ENCODE measurements at places on chromosomes 1 and 21.

GRCh38 chr1:31373056-31373896, at the start of gene FABP3:
Gene FABP3 (minus strand): TSS chr1:31373076. CDS start chr1:31373014, 62 bp downstream.
- DNase-seq = peak; percentile 78

DNA sequence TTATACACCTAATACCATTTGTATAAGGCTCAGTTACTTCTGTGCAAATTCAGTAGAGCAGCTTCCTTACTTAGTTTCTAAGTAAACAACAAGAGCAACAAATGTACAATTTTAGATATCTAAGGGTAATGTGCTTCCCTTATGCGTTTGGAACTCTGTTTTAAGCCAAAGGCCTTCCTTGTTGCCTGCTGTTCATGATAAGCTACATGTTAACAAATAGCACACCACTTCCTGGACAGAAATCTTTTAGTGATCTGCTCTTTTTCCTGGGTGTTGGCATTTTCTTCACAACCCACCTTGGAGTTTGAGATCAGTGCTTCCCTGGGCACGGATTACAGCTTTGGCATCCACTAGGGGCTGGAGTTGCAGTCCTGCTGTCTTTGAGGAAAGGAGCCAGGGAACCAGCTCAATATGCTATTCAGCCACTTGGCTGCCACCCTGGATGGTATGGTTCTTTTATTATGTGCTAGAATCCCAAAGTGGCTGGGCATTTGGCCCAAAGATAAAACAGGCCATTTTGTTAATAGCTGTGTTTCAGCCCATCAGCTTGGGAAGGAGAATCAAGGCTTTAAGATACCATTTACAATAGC, 55.6 kb upstream of the ADAR start:
- DNase-seq = no peak

DNA sequence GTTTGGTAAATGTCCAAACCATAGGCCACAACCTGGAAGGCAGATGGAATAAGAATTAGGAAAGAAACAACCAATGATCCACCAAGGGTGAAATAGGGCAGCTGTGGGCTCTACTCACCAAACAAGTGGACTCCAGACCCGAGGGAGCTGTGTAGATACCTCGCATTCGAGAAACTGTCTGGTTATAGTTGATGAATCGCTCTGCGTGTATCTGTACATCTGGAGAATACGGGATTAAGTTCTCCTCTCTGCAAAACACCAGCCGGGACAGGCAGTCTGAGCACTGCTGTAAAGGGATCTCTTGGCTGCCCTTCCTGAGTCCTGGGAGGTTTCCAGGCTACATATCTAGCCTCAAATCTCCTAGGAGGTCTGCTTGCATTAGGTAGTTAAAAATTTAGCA, 9.4 kb upstream of the UBR4 start:
- DNase-seq = no peak

DNA sequence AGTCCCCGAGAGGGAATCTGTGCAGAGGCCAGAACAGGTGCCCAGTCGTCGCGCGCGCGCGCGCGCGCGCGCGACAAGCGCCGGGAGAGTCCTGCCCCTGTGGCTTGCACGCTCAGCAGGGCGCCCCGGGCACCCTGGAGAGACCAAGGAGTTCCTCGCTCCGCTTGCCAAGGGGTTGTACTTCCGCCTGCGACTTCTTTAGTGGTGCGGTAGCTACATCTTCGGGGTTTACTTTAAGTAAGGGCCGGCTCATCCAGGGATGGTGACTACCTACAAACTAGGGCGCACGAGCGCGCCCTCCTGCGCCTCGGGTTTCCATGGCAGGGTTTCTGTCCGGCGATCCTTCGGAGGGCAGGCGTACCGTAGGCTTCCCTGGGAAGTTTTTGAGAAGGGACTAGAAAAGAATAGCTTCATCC, 1.4 kb downstream of the LHX4 start:
- DNase-seq = peak; percentile 49

- DNase-seq = no peak
Measured at GRCh38 chr1:66563094-66563800, 29.3 kb downstream of the SGIP1 start.

- no peak for DNase-seq
Measured at GRCh38 chr1:83796409-83796808, 202.5 kb downstream of the TTLL7 start.

GRCh38 chr1:17007121-17007520, 4.6 kb downstream of the ATP13A2 start:
- no peak for DNase-seq

- DNase-seq = peak; percentile 51
Measured at GRCh38 chr1:11320153-11320936, 47.3 kb downstream of the UBIAD1 start.

GRCh38 chr1:99538618-99538956, 107.3 kb upstream of the PALMD start:
- no peak for DNase-seq

GRCh38 chr1:97372531-97372930, 548.3 kb downstream of the DPYD start:
- DNase-seq = no peak

DNA sequence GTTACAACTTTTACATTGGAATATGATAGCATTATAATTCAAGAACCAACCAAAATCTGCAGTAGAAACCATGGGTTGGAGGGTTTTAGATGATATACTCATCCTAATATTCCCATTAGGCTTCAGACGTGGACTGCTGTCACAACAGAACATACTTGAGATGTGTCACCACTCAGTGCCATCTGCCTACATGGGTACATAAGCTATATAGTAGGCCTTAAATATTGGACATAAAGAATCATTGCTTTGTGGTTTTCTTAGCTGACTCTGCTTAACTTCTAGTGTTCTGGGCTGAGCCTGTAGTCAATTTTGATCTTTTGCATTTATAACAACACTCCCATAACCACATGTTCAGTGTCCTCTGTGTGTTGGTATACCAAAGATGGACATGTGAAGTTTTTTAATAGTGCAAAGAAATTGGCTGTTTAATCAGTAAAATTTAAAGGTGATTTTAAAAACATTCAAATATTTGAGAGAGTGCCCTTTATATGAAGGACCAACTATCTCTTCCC, 14.2 kb downstream of the RAP1A start:
- DNase-seq = no peak

DNA sequence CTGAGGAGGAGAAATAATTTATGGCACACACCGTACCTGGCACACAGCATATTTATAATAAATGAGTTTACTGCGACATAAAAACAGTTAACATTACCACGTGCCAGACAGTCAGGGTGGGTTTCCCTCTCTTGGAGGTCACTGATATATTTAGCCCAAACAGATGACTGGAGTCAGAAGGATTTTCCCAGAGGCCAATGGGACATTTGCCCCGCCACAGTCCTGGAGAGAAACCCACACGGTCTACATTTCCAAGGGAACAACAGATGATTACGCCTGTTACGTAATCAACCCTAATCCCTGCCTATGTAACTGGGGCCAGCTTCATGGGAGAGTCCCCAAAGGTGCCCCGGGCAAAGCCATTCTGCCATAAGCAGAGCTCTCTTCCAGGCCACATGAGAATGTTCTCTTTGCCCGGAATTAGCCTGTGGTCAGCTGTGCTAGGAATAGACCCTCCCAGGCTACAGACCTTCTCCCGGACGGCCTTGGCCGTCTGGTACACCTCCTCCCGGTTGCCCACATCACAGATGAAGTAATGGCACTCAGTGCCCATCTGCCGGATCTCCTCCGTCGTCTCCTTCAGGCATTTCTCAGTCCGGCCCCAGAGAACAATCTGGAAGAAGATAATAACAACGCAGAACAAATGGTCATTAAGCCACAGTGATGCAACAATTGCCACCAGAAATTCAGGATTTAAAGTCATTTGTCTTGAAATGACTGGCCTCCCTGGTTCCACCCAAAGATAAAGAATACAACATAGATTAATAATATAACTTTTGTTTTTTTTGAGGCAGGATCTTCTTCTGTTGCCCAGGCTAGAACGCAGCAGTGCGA, 37.7 kb downstream of the DHRS3 start:
- DNase-seq = no peak

GRCh38 chr1:246597971-246598370, 31.7 kb downstream of the CNST start:
- DNase-seq = no peak

GRCh38 chr21:14678973-14679574, 133.0 kb upstream of the SAMSN1 start:
- DNase-seq = no peak

DNA sequence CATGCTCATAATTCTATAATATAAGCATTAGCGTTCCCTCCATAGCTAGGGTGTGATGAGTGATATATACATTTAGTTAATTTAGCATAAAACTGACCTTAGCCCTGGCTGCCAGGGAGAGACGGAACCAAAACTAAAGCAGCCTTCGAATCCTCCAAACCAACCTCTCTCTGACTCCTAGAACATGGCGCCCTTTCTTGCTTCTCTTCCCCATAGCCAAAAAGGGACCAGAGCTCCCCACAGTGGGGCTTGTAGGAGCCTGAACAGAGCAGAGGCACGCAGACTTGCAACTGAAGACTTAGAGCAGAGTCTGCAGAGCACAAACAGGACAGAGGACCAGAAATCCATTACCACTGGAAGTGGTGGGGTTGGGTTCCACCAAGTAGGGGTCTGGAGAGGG, 17.7 kb downstream of the IRF2BP2 start:
- DNase-seq = no peak

- DNase-seq = no peak
Measured at GRCh38 chr1:200073286-200073637, 45.8 kb downstream of the NR5A2 start.

- DNase-seq = no peak
Measured at GRCh38 chr21:28771790-28772501, 220.7 kb downstream of the LTN1 start.

DNA sequence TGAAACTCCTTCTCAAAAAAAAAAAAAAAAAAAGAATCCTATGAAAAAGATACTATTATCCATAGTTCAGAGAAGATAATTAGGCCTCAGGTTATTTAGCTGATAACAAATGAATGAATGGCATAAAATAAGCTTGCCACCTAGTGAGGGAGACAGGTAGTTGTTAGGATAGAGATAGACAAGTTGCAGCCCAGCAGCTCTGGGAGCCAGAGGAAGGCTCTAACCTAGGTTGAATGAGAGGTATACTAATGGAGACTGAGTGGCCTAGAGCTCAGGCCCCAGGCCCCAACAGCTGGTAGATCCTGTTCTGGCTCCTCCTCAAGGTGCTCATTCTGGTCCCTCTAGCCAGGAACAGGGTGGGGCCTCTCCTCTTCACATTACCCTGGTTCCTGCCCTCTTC, 20.6 kb upstream of the RSPO1 start:
- no peak for DNase-seq

- no peak for DNase-seq
Measured at GRCh38 chr1:235734335-235734734, 84.8 kb upstream of the GNG4 start.

GRCh38 chr1:229990326-229990725, 76.7 kb upstream of the GALNT2 start:
- DNase-seq = no peak

DNA sequence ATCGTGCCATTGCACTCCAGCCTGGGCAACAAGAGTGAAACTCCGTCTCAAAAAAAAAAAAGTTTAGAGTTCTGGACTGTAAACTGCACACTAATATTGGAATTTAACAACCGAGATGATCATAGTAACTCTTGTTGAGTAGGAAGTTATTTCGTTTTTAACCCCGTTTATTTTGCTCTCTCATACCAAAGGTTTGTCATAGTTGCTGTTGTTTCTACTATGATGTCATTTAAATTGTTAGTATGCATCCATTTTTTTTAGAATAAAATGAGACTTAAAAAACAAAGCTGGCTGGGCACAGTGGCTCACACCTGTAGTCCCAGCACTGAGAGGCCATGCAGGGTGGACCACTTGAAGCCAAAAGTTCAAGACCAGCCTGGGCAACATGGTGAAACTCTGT, 49.3 kb downstream of the DOP1B start:
- no peak for DNase-seq

- no peak for DNase-seq
Measured at GRCh38 chr1:15016526-15016925, 137.0 kb upstream of the TMEM51 start.

- no peak for DNase-seq
Measured at GRCh38 chr1:78427506-78427905, 63.3 kb upstream of the PTGFR start.

DNA sequence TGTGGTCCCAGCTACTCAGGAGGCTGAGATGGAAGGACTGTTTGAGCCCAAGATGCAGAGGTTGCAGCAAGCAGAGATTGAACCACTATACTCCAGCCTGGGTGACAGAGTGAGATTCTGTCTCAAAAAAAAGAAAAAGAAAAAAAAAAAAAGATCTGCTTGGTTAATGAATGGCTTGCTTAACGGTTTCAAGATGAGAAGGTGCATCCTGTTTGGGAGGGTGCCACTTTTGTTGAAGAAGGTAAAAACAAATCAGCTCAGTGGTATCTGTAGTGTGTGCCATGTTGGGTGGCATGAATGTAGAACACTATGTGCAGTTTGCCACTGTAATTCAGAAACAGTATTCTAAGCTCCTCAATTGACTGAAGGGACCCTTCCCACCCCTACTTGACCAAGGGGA, 94.9 kb upstream of the ETV3 start:
- DNase-seq = no peak

DNA sequence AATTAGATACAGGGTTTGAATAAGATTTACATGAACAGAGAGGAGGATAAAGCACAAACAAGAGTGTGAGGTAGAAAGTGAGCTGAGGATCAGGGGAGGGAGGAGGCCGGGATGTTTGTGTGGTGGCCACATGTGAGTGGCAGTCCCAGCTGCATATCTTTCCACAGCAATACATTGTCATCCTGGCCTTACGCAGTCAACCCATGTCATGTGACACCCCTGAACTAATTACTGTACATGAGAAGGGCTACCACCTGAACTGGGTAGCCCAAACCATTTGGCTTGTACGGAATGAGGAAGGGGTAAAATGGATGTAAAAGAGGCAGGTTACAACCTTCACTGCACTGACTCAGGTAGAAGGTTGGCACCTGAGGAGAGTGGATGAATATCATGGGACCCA, 4.2 kb downstream of the SLAMF7 start:
- DNase-seq = no peak

DNA sequence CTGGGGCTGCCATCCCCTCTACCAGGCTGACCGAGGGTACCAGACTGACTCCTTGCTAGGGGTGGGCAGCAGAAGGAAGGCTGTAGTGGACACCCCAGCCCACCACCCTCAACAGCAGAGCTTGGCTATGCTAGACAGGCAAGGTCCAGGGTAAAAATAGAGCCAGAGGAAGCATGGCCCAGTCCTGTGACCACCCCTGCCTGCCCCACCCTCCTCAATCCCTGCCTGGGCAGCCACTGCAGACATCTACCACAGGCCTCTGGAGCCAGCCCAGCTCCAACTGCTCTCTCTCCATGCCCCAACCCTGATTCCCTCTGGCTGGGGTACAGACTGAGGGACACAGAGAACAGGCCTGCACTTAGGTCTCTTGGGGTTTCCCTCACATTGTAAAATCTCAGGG, 1.7 kb downstream of the S100A1 start:
- DNase-seq = no peak

- DNase-seq = no peak
Measured at GRCh38 chr1:8077120-8077573, 51.0 kb upstream of the ERRFI1 start.

GRCh38 chr1:44557778-44558177, 116.5 kb downstream of the TMEM53 start:
- DNase-seq = no peak

- DNase-seq = no peak
Measured at GRCh38 chr1:236052232-236052993, 12.5 kb downstream of the NID1 start.

GRCh38 chr1:69088571-69088970, 479.2 kb upstream of the LRRC7 start:
- peak; percentile 97 for DNase-seq

All from NCI-H2171 treated with DMSO at 0.1 percent for 48 hours (cell line).